Activated naive CD8-positive, alpha-beta T cell treated with anti-CD3 and anti-CD28 coated beads for 36 hours (primary cell): ENCODE measurements at places on chromosomes 5 and 9.

- DNase-seq: no peak
Observed at GRCh38 chr9:16673171-16673570, 197.3 kb downstream of the BNC2 start.

DNA sequence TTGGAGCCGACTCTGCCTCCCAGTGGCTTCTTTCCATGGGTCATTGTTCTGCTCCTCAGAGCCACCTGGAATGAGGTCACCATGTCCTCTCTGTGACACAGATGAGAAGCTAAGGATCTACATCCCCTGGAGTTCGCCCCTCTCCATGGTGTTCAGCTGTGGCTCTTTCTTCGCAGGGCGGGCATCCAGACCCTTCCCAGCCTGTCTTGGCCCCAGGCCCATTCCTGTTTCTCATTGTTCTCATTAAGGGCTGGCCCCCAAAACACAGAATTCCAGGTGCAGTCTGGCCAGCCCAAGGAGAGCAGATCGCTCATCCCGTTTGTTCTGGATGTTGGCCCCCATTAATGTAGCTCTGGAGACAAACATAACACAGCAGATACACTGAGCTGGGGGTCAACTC lies 66.4 kb upstream of the COL15A1 start:
- no peak for DNase-seq

DNA sequence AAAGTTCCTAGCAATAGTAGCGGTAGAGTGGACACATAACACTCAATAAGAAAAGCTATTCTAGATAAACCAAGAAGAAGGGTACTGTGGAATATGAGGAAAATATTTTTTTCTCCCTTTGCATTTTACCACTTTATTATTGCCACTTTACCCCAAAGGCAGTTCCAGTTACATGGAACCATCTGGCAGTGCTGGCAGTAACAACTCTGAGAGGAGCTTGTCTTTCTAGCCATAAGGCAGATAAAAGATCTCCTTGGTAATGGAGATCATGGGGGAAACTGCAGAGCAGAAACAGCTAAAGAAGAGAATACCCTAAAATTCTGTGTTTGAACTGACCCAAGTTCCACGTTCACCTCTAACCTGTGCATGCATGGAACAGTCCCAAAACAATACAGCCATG lies 38.5 kb downstream of the UBTD2 start:
- DNase-seq: no peak

DNA sequence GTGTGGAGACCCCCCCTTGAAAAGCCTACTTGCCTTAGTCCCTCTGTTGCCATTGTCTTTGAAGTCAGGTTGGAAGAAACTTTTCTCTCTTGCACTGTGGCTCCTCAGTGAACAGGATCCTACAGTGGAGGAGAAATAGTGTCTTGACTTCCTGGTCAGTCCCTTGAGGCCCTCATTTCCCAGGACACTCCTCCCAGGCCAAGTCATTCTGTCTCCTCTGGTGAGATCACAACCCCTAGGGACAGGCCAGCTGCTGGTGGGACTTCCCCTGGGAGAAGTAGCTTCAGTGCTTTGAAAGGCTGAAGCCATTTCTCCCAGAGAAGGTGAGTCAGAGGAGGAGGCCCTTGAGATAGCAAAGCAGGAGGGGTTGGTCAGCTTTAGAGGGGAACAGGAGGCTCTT lies 10.1 kb upstream of the GRIA1 start:
- DNase-seq: no peak

DNA sequence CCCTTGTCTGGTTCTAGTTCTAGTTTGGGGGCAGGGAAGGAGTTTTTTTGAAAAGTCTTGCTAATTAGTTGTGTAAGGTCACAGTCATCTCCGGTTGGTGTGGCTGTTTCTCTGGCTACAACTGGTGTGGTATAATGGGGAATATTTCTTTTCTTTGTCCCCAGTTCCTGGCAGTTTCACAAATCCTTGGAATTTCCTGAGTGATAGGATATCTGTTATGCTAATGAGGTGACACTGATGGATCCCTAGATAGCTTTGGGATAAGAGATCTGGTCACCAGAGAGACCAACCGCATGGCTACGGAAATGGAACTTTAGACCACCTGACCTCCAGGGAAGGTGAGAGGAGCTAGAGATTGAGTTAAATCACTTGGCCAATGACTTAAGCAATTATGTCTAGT lies 494.6 kb downstream of the ARHGEF28 start:
- DNase-seq: no peak

GRCh38 chr9:114737118-114737517 lies 55.1 kb upstream of the TEX48 start:
- peak; percentile 27 for DNase-seq

GRCh38 chr9:15293804-15294316 lies 13.2 kb downstream of the TTC39B start:
- no peak for DNase-seq

DNA sequence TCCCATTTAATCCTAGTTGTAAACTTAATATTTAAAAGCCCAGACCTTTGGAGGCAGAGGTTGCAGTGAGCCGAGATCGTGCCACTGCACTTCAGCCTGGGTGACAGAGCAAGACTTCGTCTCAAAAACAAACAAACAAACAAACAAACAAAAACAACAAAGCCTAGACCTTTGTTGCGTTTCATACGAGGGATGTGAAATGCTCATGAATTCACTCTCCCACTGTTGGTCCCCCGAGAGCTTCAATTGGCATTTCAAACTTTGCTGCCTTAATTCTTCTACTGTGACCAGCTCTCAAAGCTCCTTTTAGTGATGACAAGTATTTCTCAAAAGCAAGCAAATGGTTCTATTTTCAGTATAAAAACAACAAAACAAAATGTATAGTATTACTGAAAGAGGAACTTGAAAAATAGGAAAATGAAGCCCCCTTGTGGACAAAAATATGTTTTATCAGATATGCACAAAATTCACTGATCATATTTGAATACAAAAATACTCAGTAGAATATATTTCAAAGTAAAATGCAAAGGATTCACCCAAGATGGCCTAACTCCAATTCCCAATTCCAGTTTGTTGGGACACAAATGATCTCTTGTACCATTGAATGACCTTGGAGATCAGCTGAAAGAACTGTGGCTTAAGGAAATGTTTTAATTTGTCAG lies 140.4 kb downstream of the ESM1 start:
- no peak for DNase-seq

- DNase-seq: no peak
Observed at GRCh38 chr9:126676685-126677143, 63.0 kb downstream of the LMX1B start.

DNA sequence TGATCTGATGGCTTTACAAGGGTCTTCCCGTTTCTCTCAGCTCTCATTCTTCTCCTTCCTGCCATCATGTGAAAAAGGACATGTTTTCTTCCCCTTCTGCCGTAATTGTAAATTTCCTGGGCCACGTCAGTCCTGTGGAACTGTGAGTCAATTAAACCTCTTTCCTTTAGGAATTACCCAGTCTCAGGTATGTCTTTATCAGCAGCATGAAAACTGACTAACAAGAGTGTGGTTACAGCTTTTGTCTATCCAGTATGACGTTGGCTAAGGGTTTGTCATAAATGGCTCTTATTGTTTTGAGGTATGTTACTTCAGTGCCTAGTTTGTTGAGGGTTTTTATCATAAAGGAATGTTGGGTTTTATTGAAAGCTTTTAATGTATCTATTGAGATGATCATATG lies 501.6 kb downstream of the CAAP1 start:
- DNase-seq: no peak

DNA sequence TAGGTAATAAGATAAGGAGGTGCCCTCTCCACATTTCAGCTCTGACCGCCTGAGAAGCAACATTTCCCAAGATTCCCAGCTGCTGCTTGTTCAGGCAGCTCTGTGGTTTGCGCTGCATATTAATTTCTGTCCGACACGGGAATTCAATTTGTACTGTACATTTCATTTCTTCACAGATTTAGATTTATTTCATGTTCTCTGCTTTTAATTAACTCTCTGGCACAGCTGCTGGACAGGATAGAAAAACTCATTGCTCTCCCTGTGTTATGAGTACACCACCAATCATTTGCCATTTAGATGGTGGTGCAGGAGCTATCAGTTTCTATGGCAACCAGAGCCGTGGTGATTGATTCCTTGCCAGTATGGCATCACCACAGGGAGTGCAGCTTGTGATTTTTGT lies 558.5 kb downstream of the DMRTA1 start:
- DNase-seq: no peak

- no peak for DNase-seq
Observed at GRCh38 chr5:9507974-9508373, 37.9 kb downstream of the SEMA5A start.

DNA sequence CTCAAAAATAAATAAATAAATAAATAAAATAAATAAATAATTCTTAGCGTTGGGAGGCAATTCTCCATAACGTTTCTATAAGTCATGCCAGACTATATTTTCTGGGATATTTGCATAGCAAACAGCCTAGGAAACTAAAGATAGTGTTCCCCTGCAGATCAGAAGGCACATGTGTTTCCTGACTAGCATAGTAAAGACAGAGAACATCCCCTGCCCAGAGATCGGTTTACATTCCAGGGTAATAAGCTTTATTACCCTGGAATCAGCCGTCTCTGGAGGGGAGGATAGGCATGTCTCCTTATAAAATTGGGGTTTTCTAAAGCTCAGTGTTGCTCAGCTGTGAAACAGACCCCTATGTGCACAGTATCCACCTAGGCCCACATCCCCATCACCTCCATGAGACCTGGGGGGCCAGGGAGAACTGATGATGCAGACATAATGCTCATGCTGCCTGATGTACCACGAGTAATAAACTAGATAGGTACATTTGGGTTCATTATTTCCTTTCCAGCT lies 36.9 kb upstream of the IFNK start:
- no peak for DNase-seq

- DNase-seq: no peak
Observed at GRCh38 chr5:78542321-78542840, 106.2 kb downstream of the LHFPL2 start.

- DNase-seq: no peak
Observed at GRCh38 chr5:6504677-6505415, 56.2 kb downstream of the UBE2QL1 start.

- DNase-seq: no peak
Observed at GRCh38 chr5:64634997-64635686, 55.2 kb upstream of the SHISAL2B start.

DNA sequence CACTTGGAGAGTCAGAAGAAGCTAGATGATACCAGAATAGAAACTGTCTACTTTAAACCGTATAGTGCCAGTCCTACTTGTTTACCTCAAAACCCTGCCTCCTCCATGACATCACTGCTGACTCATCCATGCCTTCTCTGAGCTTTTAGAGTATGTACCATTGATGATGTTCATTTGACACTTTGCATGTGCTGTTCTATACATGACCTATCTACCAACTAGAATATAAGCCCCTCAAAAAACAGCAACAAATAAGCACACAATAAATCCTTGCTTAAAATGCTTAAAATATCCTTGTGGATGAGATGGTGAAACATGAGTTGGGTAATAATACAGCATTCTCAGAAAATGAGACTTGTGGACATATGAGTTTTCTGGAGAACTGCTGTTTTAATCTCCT lies 2.6 kb downstream of the CTNNAL1 start:
- DNase-seq: peak; percentile 57

GRCh38 chr5:125120012-125120411 lies 373.6 kb upstream of the ZNF608 start:
- DNase-seq: no peak

- no peak for DNase-seq
Observed at GRCh38 chr9:121140162-121140561, 61.5 kb downstream of the RAB14 start.

- no peak for DNase-seq
Observed at GRCh38 chr5:40630126-40630525, 49.6 kb upstream of the PTGER4 start.

- no peak for DNase-seq
Observed at GRCh38 chr9:4174546-4175175, 125.2 kb downstream of the GLIS3 start.

DNA sequence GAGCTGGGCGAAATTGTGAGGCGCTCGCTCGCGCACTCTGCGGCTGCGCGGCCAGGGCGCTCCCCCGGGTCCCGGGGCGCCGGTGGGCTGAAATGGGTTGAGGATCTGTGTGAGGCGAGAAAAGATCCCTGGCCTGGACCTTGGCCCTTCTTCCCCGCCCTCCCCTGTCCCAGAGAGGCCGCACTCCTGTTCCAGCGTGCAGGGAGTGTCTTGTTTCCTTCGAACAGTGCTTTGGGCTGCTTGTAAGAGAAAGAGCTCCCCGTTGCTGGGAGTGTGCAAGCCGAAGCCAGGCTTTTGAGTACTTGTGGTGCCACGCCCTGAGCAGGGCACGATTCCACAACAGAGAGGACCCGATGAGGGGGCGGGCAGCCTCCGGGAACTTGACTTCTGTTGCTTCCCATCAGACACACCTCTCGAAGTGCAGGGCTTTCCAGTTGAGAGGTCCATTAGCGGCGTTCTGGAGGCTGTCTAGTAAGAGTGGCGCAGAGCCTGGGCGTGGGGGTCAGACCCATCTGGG lies 535 bp downstream of the DOLPP1 start:
- DNase-seq: no peak

GRCh38 chr5:178383919-178384815 lies 151.6 kb upstream of the PHYKPL start:
- DNase-seq: no peak

DNA sequence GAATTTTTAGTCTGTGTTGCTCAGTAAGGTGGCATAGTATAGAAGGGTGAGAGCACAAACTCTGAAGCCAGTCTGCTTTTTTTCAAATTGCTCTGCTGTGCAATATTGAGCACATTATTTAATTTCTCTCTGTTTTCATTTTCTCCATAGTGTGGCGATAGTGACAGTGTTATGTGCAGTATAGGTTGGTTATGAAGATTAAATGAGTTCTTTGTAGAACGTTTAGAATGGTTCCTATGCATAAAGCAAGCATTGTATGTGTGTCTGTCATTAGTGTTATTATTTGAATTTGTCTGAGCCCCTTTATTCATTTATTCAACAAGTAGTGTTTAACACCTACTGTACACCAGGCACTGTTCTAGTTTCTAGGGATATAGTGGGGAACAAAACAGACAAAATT lies 9.2 kb downstream of the PRR16 start:
- DNase-seq: no peak

- no peak for DNase-seq
Observed at GRCh38 chr9:92820964-92821363, 56.3 kb upstream of the BICD2 start.

DNA sequence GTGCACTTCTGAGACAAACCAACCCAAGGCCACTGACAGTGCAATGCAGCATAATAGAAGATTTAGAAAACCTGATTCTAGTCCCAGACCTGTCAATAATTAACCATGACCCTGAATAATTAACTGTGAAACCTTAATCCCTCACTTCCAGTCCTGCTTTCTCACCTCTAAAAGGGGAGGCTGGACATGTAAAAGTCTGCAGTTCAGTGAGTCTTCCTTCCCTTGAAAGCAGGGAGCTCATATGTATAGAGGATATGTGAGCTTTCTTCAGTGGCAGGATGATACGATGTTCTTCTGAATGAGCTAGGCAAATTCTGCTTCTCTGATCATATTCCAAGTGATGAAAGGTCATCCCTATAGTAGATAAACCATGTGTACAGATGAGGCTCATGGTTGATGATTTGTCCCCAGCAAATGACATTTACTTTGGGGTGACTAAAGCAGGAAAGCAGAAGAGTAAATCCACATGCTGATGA lies 2.9 kb downstream of the KCNV2 start:
- no peak for DNase-seq

GRCh38 chr5:131644370-131644769 lies 9.3 kb upstream of the RAPGEF6 start:
- DNase-seq: no peak
